ENCODE measurements at places on chromosomes 11 and 22.

- DNase-seq, result no peak
These were observed 33.3 kb downstream of the RSPH14 start for GRCh38 chr22:23108249-23109078.

GRCh38 chr22:19075404-19075803, 46.8 kb downstream of the DGCR2 start:
- no peak for DNase-seq

- DNase-seq, result no peak
These were observed 16.5 kb downstream of the PATZ1 start for GRCh38 chr22:31329453-31330215.

GRCh38 chr11:34356576-34356912, 1.3 kb downstream of the ABTB2 start:
- no peak for DNase-seq

- DNase-seq, result no peak
These were observed 32.4 kb downstream of the EIF3F start for GRCh38 chr11:8019314-8020243.

Measured in NCI-H1417 treated with DMSO at 0.1 percent for 48 hours (cell line).